Urinary bladder (tissue), 4 donors: ENCODE measurements at places on chromosomes 5 and 9. TPM values are rescaled to one million over a fixed set of nuclear protein-coding genes. Genes with fewer than 3 reads are reported as not detected.

The TEX48 gene
- not detected for total RNA-seq

The FAM221B gene
- total RNA-seq: 0.21 TPM

The PCDHA9 gene
- total RNA-seq: 0.90 TPM

The CTSL gene
- 85.7 TPM for total RNA-seq

The PCDHB2 gene
- 3.4 TPM for total RNA-seq

The EDIL3 gene
- 45.5 TPM for total RNA-seq

The ZNF354B gene
- total RNA-seq: 34.5 TPM

The ADAMTSL1 gene
- total RNA-seq: 42.3 TPM

The FANCC gene
- total RNA-seq: 25.7 TPM

The RLN1 gene
- total RNA-seq: 0.42 TPM

The SEMA4D gene
- total RNA-seq: 14.0 TPM

The C9orf50 gene
- total RNA-seq: not detected

The IFNK gene
- total RNA-seq: not detected

The PPIC gene
- total RNA-seq: 94.0 TPM

The TTC23L gene
- total RNA-seq: 1.3 TPM

The SFXN1 gene
- total RNA-seq: 36.5 TPM

The UBTD2 gene
- total RNA-seq: 91.8 TPM

The UQCRQ gene
- 85.7 TPM for total RNA-seq

The SPATA31D4 gene
- total RNA-seq: not detected

The HSD17B3 gene
- total RNA-seq: not detected

The NTRK2 gene
- total RNA-seq: 56.7 TPM

The NOXA1 gene
- 0.90 TPM for total RNA-seq

The NR4A3 gene
- 4.7 TPM for total RNA-seq

The NAA35 gene
- 43.8 TPM for total RNA-seq

The CDC14B gene
- 27.8 TPM for total RNA-seq
